Panc1 (cell line): ENCODE measurements at places on chromosomes 3 and 15.

DNA sequence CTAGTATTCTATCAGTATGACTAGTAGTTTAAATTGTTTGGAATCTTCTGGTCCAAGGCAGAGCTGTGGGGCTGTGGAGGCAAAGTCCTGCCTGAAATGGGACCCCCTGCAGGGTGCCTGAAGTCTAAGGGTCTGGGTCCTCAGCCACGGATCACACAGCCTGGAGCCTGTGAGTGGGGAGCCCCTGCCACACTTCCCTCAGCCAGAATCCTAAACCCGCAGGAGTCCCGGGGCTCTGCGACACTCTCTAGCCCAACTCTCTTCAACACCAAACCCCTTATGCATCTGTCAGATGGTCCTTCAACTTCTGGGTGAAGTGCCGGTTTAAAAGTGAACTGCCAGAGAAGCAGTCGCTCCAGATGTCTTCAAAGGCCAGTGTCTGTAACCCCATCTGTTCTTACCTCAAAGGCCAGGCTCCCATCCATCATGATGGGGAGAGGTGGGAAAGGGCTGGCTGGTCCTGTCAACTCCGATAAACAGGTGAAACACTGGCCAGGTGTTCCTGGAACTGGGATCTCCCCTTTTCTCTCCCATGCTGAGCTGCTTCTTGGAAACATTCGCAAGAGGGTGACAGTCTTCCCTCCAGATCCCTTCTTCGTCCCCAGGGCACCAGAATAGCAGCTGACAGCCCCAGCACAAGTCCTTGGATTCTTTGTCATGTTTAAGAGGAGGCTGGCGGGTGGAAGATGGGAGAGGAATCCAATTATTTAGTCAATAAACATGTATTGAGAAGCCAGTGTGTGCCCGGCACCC is 45.6 kb downstream of the CPN2 start:
- DNase-seq, result no peak

DNA sequence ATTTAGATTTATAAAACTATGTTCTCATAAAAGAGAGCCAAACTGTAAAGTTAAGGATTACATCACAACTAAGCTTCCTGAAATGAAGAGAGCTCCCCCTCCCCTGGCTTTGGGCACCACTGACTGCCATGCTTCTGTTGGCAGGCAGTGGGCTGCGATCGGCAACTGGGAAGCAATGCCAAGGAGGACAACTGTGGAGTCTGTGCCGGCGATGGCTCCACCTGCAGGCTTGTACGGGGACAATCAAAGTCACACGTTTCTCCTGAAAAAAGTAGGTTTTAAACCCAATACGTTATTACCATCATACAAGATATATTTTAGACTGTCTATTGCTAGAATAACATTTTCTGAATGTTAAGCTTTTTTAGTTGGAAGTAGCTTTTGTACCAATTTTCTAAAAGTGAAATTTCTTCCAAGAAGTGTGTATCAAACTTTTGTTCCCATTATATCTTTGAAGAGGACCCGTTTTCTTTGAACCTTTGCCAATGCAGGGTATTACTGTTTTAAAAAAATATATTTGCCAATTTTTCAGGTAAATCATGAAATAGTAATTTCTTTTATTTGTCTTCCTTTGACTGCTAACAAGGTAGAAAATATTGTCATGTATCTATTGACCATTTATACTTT is 184.1 kb downstream of the ADAMTSL3 start:
- DNase-seq, result no peak

- no peak for DNase-seq
Observed at GRCh38 chr15:78390242-78390641, 47.8 kb upstream of the IREB2 start.

DNA sequence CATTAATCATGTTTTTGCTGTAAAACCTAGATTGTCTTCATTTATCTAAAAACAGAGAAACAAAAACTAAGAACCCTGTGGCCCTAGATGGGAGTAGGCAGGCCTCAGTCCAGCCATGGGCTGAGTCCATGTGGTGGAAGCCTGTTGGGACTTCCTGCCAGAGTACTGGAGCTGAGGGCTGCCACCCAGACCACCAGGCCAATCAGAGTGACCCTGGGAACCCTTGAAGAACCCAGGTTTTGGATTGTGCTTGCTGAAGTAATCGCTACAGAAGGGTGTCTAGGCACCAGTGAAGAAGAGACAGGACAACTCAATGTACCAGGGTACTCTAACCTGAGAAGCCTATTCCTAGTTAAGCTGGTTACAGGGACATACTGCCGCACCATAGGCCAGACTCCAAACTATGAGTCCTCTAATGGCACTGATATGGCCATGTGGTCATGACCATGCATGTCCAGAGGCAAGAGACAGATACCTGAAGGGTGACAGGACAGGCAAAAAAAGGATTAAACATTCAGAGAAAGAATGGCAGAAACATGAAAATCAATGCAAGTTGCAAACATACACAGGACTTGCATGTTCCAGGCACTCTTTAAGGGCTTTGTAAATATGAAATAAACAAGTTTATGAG is 12.9 kb downstream of the CSRNP1 start:
- no peak for DNase-seq

- no peak for DNase-seq
Observed at GRCh38 chr3:128247666-128248409, 94.6 kb downstream of the EEFSEC start.
